Effector CD4-positive, alpha-beta T cell (primary cell): ENCODE measurements at places on chromosomes 6 and 20.

GRCh38 chr6:11616200-11616611 lies 78.7 kb downstream of the TMEM170B start:
- no peak for DNase-seq

DNA sequence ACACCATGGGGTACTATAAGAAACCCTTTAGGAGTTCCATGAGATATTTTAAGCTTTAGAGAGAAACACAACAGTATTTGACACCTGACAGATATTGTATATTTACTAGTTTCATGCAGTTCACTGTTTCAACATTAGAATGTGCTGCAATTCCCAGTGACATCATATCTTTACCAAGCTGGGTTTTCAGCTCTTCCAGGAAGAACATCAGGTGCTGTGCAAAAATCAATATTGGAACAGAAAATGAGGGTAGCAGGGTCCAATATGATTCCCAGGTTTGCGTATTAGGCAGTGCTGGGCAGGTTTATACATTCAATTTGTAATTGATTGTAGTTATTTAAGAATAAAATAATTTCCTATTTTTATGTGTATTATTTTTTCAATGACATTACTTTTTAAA lies 500.0 kb upstream of the EPHA7 start:
- no peak for DNase-seq

DNA sequence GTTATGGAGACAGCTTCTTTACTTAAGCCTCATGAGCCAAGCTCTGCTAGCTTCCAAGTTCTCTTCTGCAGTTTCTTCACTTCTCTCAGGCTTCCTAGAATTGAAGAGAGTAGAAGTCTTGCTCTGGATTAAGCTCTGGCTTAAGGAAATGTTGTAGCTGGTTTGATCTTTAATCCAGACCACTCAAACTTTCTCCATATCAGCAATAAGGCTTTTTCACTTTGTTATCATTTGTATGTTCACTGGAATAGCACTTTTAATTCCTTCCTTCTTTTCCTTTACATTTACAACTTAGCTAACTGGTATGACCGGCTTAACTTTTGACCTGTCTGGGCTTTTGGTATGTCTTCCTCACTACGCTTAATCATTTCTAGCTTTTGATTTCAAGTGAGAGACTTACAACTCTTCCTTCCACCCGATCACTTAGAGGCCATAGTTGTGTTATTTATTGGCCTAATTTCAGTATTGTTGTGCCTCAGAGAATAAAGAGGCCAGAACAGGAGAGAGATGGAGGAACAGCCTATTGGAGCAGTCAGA lies 236.6 kb upstream of the BMP2 start:
- DNase-seq, result no peak

DNA sequence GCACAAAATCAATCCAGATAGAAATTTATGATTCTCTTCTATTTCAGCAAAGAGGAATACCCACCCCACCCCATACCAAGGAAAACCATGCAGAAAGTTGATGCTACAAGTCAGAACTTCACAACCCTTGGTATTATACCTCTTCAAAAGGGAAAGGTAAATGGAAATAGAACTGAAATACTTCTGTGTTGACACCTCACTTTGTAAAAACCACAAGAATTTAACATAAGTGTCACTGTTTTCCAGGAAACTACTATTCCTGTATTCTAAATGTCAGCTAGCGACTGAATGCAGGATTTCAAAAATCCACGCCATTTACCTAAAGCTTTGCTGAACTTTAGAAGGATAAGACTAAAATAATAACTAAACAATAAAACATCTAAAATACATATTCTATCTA lies 3.6 kb downstream of the CPNE1 start:
- no peak for DNase-seq

DNA sequence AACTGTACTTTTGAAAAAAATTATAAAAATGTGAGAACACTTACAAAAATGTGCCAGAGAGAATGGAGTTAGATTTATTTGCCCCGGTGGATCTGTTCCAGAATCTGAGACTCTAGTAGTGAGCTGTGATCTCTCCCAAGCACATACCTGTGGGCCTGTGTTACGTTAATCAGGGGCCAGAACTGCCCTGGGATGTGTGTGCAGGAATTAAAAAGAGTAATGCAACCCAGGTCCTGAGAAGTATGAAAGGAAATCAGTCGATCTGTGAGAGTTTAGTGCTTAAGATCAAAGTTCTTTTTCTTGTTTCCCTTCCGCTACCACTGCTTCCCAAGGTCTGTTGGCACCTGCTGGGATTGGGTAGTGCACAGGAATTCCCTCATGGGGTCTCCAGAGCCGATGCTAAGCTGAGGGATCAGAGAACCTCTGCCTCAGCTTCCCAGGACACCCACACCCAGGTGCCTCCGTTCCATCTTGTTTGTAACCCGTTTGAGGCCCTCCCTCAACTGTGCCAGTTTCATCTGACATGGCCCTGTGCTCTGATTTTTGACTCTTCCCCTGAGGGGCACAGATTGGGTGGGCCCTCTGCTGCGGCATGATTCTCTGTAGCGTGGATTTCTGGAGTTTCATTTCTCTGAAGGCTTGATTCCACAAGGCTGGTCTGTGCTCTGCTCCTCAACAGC lies 87.7 kb downstream of the RREB1 start:
- no peak for DNase-seq

GRCh38 chr6:163192591-163192990 lies 221.9 kb upstream of the QKI start:
- DNase-seq, result no peak
